ENCODE measurements at places on chromosomes 12 and 14.

- DNase-seq = no peak
These were observed 26.2 kb upstream of the MANSC4 start for GRCh38 chr12:27806259-27806658.

GRCh38 chr12:11901701-11902524, 168.8 kb upstream of the BCL2L14 start:
- no peak for DNase-seq

DNA sequence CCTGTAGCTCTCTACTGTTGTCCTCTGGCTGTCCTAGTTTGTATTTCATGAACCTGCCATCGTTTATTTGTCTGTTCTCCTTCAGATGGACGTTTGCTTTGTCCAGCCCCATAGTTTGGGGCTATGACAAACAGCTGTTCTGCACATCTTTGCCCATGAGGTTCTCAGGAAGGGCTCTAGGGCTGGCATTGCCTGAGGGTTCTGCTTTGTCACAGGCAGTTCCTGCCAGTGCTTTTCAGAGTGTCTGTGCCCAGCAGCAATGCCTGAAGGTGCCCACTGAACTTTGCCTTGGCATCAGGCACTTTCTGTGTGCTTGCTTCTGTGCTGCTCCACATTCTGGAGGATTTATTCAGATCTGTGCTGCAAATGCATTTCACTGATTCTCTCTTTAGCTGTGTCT, 361.3 kb downstream of the TMEM121 start:
- no peak for DNase-seq

- no peak for DNase-seq
These were observed 9.8 kb upstream of the IQSEC3 start for GRCh38 chr12:56683-57346.

- no peak for DNase-seq
These were observed 43.5 kb downstream of the SYNE2 start for GRCh38 chr14:63896278-63896720.

Measured in NCI-H446 treated with DMSO at 0.1 percent for 48 hours (cell line).